ENCODE measurements at places on chromosomes 2 and 18.

DNA sequence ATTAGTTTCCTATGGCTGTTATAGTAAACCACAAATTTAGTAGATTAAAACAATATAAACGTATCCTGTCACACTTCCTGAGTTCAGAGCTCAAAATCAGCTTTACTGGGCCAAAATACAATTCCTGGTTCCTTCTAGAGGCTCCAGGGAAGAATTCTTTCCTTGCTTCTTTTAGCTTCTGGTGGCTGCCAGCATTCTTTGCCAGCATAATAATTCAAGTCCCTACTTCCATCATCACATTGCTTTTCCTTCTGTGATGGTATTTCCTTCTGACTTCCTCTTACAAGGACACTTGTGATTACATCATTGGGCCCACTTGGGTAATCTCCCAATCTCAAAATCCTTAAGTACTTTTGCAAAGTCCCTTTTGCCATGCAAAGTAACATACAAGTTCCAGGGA, 40.6 kb downstream of the MOB4 start:
- no peak for DNase-seq

GRCh38 chr2:182973441-182974352, 64.6 kb downstream of the NCKAP1 start:
- DNase-seq = no peak

DNA sequence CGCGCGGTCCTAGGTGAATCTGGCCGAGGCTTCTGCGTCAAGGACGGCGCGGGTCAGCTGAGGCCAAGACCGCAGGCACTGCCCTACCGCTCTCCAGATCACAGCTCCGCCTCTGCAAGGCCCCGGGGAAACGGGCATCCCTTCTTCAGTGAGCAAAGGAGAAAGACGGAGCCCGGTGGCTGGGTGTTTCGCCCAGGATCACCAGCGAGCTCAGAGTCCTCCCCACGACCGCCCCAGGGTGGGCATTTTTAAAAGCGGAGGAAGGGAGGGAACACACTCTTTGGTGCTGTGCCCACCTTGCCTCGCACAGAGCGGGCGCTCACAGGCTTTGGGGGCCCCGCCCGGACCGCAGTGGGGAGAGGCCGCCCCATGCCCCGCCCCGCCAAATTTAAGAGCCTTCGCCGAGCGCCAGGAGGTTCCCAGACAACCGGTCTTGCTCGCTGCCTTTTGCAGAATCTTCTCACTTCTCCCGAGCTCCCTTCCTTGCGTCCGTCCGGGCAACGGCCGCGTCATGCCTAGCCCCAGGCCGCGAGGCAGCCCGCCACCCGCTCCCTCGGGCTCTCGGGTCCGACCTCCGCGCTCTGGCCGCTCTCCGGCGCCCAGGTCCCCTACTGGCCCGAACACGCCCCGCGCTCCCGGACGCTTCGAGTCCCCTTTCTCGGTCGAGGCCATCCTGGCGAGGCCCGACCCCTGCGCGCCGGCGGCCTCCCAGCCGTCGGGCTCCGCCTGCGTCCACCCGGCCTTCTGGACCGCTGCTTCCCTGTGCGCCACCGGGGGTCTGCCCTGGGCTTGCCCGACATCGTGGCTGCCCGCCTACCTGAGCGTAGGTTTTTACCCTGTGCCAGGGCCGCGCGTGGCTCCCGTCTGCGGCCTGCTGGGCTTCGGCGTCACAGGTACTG, at the start of gene NOTO:
Gene NOTO, plus strand, starts transcription at position 419 of the 899 bp plus-strand sequence. Its CDS starts 93 bp downstream, at position 512.
- DNase-seq = no peak

- no peak for DNase-seq
These were observed 207.3 kb upstream of the APCDD1 start for GRCh38 chr18:10247021-10247741.

DNA sequence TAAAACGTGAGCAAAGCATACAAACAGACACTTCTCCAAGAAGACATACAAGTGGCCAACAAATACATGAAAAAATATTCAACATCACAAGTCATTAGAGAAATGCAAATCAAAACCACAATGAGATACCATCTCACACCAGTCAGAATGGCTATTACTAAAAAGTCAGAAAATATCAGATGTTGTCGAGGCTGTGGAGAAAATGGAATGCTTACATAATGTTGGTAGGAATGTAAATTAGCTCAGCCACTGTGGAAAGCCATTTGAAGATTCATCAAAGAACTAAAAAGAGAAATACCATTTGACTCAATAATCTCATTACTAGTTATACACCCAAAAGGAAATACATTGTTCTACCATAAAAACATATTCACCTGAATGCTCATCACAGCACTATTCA, 825.7 kb downstream of the SUCLG1 start:
- DNase-seq = no peak

DNA sequence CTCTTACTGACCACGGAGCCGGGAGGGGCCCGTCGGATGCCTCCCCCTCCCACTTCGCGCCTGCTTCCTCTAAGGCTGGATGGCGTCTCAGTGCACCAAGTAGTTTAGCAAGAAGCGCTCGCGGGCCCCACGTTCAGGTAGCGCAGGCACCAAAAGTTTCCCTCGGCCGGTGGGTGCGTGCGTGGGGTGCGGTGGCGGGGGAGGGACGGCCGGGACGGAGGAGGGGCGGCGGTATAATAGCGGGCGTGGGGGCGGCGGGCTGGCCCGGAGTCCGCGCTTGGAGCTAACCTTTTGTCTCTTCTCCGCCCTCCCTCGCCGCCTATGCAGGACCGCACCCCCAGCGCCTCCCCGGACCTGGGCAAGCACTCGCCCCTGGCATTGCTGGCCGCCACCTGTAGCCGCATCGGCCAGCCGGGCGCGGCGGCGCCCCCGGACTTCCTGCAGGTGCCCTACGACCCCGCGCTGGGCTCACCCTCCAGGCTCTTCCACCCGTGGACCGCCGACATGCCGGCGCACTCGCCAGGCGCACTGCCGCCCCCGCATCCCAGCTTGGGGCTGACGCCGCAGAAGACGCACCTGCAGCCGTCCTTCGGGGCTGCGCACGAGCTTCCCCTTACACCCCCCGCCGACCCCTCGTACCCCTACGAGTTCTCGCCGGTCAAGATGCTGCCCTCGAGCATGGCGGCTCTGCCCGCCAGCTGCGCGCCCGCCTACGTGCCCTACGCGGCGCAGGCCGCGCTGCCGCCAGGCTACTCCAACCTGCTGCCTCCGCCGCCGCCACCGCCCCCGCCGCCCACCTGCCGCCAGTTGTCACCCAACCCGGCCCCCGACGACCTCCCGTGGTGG, 1.0 kb downstream of the SP5 start:
- no peak for DNase-seq

DNA sequence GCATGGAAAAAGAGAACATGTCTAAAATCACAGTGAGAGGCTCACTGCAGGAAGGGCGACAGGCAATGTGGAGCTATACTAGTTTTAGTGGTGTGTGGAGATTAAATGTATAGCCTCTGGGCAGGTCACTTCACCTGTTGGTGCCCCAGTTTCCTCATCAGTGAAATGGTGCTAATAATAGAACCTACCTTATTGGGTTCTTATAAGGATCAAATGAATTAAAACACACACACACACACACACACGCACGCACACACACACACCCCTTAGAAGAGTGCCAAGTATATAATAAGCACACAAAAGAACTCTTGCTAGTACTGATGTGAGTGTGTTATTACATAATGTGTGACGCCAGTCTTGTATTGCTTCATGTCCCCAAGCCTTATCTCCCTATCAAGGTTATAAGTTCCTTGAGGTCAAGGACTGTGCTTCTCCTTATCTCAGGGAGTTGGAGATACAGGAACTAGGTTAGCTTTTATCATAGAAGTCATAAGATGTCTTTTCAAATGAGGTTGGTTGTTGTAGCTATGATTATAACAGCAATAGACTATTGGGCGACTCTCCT, 98.0 kb upstream of the CXCR4 start:
- no peak for DNase-seq

- DNase-seq = no peak
These were observed 101.1 kb upstream of the OTOS start for GRCh38 chr2:240241572-240241971.

DNA sequence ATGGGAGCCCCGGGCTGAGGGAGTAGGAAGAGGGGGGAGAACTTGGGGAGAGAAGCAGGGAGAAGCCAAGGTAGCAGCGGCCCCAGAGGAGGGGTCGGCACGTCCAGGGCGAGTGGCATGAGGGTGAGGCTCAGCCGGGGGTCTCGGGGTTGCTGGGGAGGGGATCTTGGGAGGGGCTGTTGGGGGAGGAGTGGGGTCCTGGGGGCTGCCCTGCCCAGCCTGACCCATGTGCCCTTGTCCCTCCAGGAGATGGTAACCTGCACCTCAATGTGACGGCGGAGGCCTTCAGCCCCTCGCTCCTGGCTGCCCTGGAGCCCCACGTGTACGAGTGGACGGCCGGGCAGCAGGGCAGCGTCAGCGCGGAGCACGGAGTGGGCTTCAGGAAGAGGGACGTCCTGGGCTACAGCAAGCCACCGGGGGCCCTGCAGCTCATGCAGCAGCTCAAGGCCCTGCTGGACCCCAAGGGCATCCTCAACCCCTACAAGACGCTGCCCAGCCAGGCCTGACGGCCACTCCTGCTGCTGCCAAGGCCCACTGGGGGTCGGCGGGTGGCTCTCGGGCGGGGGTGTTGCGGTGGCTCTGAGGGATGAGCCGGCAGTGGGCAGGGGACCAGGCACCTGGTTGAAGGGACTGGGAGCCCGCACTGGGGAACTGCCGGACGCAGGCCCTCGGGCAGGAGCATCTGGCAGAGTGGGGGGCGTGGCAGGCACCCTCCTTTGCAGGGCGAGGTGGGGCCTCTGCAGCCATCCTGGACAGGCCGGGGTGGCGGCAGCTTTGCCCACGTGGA, 9.0 kb upstream of the GAL3ST2 start:
- DNase-seq = no peak
